RCC 7860 (cell line): ENCODE measurements at places on chromosomes 3 and 15.
A peak's percentile ranks its signal among the peaks of the same experiment; 100 is the strongest.

- DNase-seq: no peak
These were observed 34.3 kb upstream of the PARP14 start for GRCh38 chr3:122646146-122646988.

DNA sequence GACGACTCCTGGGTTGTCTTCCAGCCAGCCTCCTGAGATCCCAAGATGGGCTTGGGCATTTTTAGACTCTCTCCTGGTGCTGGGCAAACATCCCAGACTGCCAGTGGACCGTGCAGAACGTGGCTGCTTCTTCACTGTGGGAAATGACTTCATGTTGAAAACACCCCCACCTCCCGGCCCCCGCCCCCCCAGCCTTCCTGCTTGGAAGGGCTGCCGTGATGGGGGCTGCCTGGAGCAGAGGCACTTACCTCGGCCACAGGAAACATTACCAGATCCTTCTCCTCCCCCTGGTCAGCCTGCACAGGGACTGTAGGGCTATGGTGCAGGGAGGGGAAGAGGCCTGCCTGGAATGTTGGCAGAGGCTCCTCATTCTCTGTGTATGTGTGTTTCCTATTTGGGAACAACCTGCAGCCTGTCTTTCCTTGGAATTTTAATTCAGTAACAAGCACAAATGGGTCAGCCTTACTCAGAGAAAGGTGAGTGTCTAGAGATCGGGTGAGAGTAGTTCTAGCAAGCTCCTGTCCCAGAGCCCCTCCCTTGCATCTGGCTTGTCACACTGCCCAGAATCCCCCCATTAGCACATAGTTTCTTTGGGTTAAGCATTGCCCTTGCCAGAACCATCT, 90.8 kb downstream of the ANP32A start:
- DNase-seq: peak; percentile 44

- DNase-seq: no peak
These were observed 225.4 kb downstream of the SATB1 start for GRCh38 chr3:18199757-18200156.

DNA sequence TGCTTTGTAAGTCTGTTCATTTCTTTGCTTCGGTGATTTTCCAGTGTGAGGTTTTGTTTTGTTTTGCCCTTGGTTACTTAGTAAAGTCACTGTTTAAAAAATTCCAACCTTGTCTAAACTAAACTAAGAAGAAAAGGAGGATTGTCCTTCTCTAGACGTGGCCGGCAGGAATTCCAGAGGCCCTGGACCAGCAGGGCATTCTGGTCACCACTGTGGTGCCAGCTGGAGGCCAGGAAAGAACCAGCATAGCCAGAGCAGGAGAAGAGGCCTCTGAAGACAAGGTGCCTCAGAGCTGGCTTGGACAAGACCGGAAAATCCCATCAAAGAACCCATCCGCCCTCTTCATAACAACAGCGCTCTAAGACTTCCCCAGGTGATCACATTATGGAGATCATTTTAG, 8.2 kb downstream of the PLOD2 start:
- DNase-seq: peak; percentile 42

DNA sequence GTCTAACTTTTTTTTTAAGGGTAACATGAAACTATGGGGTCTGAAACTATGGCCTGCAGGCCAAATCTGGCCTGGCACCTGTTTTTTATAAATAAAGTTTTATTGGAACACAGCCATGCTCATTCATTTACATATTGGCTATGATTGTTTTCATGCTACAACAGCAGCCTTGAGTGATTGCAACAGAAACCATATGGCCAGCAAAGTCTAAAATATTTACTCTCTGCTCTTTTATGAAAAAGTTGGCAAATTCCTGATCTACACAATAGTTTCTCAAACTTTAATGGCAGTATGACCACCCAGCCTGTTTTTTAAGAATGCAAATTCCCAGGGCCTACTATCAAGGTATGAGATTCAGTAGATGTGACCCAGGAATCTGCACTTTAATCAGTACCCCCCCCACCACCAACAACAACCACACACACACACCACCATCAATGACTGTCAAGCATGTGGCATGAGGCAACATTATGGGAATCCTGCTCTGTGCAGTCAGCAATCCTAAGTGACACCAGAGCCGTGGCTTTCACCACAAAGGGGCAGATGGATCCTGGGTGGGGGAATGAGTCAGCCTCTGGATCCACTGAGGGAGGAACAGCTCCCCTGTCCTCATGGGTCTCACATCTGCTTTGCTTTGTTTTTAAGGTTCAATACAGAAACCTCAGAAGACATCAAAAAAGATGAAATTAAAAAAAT, 142.8 kb downstream of the NTRK3 start:
- DNase-seq: no peak

DNA sequence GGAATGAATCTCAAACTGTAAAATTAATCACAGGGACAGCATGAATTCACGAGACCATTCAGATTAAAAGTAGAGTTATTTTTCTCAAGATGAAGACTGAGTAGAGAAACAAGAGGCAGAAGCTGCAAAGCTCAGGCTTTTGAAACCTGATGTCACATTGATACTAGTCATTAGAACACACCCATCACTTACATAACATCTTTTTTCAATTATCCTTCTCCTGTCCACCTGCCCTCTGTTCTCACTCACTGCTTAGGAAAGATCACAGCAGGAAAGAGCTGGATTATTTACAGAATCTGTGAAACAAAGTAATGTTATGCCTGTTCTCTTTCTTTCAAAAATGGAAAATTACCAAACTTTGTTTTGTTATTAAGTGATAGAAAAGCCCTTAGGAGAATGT, 72.0 kb upstream of the CDAN1 start:
- no peak for DNase-seq

DNA sequence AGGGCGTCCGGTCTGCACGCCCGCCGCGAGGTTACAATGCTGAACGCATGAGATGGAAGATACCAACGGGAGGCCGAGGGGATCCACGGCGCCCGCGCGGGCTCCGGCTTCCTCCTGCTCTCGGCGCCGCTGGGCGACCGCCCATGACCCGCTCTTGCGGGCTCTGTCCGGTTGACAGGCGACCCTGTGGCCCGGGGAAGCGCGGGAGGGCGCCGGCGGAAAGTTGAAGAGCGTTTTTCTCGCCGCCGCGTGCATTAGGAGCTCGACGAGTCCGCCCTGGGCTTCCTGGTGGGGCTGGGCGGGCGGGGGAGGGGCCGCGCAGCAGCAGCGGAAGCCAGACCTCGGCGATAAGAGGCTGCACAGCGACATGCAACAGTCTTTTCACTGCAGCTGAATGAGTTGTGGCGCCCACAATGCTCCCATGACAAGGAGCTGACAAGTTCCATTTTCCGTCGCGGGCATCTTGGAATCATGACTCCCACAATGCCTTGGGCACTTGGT, at the start of gene MBNL1:
Gene MBNL1 (plus strand): TSS at position 375 of the 501 bp plus-strand sequence. CDS start 31,265 bp downstream, outside the sequence.
- peak; percentile 78 for DNase-seq

- DNase-seq: no peak
These were observed 15.0 kb downstream of the RNF111 start for GRCh38 chr15:59002418-59002859.

DNA sequence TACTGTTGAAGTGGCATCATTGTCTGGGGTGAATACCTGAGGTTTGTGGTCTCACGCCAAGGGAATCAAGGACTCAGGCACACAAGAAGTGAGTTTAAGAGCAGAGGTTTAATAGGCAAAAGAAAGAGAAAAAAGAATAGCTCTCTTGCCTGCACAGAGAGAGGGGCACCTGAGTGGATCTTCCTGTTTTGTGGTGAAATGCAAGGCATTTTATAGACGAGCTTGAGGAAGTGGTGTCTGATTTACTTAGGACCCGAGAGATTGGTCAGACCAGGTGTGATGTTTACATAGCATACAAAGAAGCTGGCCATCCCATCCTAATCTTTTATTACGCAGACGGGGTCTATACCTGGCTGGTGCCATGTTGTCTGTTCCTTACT, 13.2 kb downstream of the CCR5 start:
- no peak for DNase-seq

- DNase-seq: no peak
These were observed 76.6 kb downstream of the CNTN3 start for GRCh38 chr3:74537857-74538256.

DNA sequence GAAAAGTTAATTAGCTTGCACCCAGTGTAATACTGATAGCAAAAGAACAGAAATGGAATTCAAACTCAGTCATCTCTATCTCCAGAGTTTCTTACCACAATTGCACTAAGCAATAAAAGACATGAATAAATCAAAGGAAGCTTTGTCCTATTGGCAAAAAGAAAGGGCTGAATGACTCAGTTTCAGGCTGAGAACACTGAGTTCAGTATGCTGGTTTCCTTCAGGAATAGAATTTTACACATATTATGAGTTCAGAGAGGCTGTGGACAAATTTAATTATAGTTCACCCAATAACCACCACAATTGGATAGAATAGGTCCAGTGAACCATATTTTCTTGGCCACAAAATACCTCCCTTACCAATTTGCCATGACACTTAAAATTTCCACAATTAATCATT, 249.7 kb downstream of the KCNMB2 start:
- no peak for DNase-seq

DNA sequence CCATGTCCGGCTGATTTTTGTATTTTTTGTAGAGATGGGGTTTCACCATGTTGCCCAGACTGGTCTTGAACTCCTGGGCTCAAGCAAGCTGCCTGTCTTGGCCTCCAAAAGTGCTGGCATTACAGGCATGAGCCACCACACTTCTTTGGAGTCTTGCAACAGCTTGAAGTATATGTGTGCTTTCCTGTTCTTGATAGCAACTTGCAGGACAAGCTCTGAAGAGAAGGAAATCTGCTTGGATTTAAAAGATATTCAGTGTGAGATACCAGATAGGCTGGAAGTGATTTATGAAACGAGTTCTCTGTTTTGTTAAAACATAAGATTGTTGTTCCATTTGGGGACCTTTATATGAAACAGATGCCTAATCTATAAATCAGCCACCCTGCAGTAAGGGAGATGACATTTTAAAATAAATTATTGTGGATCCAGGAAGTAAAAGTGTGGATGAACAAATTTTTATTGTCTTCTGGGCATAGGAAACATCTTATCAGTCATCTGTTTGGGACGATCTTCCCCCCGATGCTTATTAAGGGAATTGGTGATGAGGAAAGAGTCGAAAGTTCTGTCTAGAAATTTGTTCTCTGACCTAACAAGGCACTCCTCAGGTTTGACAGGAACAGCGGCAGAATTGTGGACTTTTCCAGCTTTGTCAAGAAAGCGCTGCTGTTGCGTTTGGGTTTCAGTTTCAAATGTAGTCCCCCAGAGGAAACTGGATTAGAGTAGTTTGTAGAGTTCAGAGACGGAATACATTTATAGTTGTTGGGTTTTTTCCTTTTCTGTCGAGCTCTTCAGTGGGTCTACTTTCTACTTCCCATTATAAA, 53.7 kb upstream of the MAGI1 start:
- no peak for DNase-seq
